Stimulated activated CD8-positive, alpha-beta memory T cell treated with anti-CD3 and anti-CD28 coated beads, Interleukin-4, amount 100 ng/mL, for 1 hour (primary cell): ENCODE measurements at places on chromosomes 5 and 9.

DNA sequence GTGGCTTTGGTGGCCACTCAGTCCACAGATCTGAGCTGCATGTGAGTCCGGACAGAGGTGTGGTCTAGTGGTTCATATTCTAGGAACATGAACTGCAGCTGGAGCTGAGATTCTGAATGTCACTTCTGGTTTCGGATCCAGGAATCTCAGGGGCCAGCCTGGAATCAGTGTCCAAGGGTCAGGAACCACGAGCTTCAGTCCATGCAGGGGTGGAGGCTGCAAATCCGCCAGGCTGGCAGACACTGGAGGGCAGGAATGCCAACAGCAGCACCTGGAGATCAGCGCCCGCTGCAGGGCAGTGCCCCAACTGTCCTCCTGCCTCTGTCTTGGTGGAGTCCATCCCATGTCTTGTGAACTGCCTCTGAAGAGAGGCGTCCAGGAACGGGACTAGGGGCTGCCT is 73.5 kb downstream of the CACNA1B start:
- DNase-seq = no peak

- no peak for DNase-seq
These were observed 900 bp upstream of the HAVCR2 start for GRCh38 chr5:157109744-157110143.

- no peak for DNase-seq
These were observed 24.8 kb downstream of the PPP3R2 start for GRCh38 chr9:101569741-101570501.

DNA sequence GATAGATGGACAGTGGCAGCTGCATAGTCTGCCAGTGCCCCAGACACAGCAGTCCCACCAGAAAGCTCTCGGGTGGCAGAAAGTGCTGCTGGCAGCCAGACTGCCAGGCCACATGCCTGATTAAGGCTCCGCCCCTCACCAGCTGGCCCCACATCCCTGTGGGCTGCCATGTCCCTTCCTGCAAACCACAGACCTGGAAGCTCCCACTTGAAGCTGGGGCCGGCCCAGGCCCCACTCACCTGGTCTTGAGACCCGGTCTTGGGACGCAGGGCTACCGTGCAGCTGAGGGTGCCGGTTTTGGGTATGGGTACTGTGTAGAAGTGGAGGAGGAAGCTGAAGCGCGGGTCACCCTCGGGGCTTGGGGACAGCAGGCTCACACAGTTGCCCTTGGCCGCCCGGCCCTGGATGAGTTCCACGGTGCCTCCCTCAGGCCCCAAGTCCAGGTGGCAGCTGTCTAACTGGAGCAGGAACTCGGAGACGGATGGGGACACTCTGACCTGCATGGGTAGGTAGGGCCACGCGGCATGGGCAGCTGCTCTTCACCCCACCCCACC is 15.3 kb downstream of the FPGS start:
- no peak for DNase-seq

GRCh38 chr5:179263391-179264052 is 81.7 kb downstream of the ADAMTS2 start:
- no peak for DNase-seq

DNA sequence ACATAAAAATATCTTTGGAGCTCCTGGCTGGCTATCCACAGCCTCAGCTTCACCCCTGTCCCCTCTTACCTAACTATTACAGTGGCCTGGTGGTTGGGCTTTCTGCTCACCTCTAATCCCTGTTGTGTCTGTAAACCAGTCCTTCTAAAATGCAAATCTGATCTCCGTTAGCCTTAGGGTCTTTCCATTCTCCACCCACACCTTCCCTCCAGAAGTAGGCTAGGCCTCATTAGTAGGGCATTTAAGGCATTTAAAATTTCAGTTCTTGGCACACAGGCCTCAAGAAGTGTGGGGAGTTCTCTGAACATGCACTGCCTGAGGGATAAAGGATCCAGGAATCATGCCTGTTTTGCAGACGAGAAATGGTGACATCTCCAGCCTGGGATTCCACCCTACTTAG is 26.4 kb upstream of the STC2 start:
- no peak for DNase-seq

- no peak for DNase-seq
These were observed 99.4 kb downstream of the VCAN start for GRCh38 chr5:83570916-83571315.

DNA sequence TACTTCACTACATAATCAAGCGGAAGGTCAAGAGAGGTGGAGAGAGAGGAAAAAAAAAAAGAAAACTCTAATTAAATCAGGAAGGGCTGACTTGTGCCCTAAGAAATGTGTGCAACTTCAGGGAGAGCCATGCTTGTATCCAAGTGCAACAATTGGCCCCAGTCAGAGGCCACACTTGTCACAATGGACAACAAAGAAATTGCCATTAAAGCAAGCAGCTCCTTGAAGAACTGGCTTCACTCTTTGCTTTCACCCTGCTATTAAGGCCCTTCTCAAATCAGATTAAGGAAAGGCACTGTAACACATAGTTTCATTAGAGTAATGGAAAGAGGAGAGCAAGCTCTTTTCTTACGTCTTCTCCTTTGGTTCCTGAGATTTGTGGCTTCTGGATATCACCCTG is 480.9 kb upstream of the WWC1 start:
- no peak for DNase-seq
